ENCODE measurements at places on chromosomes 3 and 15. TPM values are rescaled to one million over a fixed set of nuclear protein-coding genes. Genes with fewer than 3 reads are reported as not detected.

Gene ZBTB38
- total RNA-seq, result 183 TPM

Gene MLF1
- 12.6 TPM for total RNA-seq

Gene NMNAT3
- 17.2 TPM for total RNA-seq

Gene ACVR2B
- 3.1 TPM for total RNA-seq

Gene GXYLT2
- total RNA-seq, result 16.8 TPM

Gene GPR62
- total RNA-seq, result not detected

Gene THOC7
- total RNA-seq, result 58.7 TPM

Gene WDR93
- not detected for total RNA-seq

Gene HES1
- 23.1 TPM for total RNA-seq

Gene ATOSA
- 82.0 TPM for total RNA-seq

Gene GOLGA8G
- total RNA-seq, result not detected

Gene NTRK3
- total RNA-seq, result 6.9 TPM

Gene FAM219B
- 113 TPM for total RNA-seq

Gene C2CD4B
- not detected for total RNA-seq

Gene ERC2
- 5.5 TPM for total RNA-seq

Gene DNAJA4
- 16.8 TPM for total RNA-seq

Gene DUOXA2
- total RNA-seq, result not detected

Gene SCN5A
- 3.2 TPM for total RNA-seq

Gene GNB4
- 18.2 TPM for total RNA-seq

Gene C3orf70
- 18.2 TPM for total RNA-seq

Gene EHD4
- total RNA-seq, result 12.8 TPM

Gene TRAT1
- 0.26 TPM for total RNA-seq

Gene CAMKV
- not detected for total RNA-seq

Gene ABI3BP
- total RNA-seq, result 128 TPM

Gene SRGAP3
- 2.4 TPM for total RNA-seq

Gene PPP1R14D
- total RNA-seq, result not detected

Gene GOLGA8T
- total RNA-seq, result not detected

Gene OXTR
- 0.27 TPM for total RNA-seq

Gene SYNPR
- not detected for total RNA-seq

Gene NDUFB5
- 59.7 TPM for total RNA-seq

Gene FOXB1
- total RNA-seq, result not detected

Gene TMEM62
- total RNA-seq, result 24.7 TPM

Gene MCTP2
- total RNA-seq, result 3.3 TPM

Gene SPINK8
- not detected for total RNA-seq

Gene SGO1
- not detected for total RNA-seq

Gene IGSF10
- total RNA-seq, result 14.9 TPM

Measured in uterus (tissue), 4 donors.